RKO (cell line): ENCODE measurements at places on chromosomes 13 and 19.

- DNase-seq: no peak
These were observed 267.6 kb upstream of the SLITRK6 start for GRCh38 chr13:86066611-86067365.

DNA sequence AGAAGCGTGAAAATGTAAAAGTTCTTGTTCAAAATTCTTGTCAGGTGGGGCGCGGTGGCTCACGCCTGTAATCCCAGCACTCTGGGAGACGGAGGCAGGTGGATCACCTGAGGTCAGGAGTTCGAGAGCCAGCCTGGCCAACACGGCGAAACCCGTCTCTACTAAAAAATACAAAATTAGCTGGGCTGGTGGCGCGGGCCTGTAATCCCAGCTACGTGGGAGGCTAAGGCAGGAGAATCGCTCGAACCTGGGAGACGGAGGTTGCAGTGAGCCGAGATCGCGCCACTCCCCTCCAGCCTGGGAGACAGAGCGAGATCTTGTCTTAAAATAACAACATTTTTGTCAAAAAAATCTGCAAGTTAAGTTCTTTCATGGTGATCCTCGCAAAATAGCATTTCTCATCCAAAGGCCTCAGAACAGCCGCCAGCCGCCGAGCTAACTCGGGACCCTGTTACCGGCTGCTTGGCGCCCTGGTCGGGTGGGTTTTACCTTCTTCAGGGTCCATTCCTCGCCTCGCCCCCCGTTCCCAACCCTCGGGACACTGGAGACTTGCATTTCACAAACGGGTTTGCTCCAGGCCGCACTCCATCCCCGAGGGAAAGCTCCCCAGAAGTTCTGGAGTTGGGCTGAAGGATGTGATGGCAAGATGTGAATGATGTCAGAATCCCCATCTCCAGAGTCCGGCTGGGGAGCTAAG is 1.6 kb downstream of the LATS2 start:
- peak; percentile 57 for DNase-seq

- peak; percentile 48 for DNase-seq
These were observed 2.5 kb downstream of the RPS9 start for GRCh38 chr19:54203151-54203611.

GRCh38 chr19:51676566-51677083 is 16.5 kb upstream of the SPACA6 start:
- DNase-seq: no peak
